Peyer's patch (tissue), 4 donors: ENCODE measurements at places on chromosomes 1 and 21. TPM values are rescaled to one million over a fixed set of nuclear protein-coding genes. Genes with fewer than 3 reads are reported as not detected.
A peak's percentile ranks its signal among the peaks of the same experiment; 100 is the strongest.

GRCh38 chr1:2979191-2980072 lies 41.8 kb upstream of the ACTRT2 start:
- DNase-seq = peak; percentile 36
- no peak overlapping the region for H3K4me3 ChIP-seq
- no peaks in the 10 kb centered on the region for H3K36me3 ChIP-seq
- no peak overlapping the region for H3K27ac ChIP-seq

- H3K27me3 ChIP-seq = no peaks in the 10 kb centered on the region
- DNase-seq = no peak
- H3K4me1 ChIP-seq = no peaks in the 10 kb centered on the region
- no peak overlapping the region for H3K4me3 ChIP-seq
- H3K36me3 ChIP-seq = no peaks in the 10 kb centered on the region
These were observed 356.9 kb upstream of the RUNX1 start for GRCh38 chr21:35405981-35406380.

Gene ORC1
- total RNA-seq = 4.0 TPM

Gene MSTO1
- total RNA-seq = 6.8 TPM

GRCh38 chr1:22388671-22389450 lies 62.8 kb upstream of the ZBTB40 start:
- no peak overlapping the region for H3K27ac ChIP-seq
- DNase-seq = no peak
- no peaks in the 10 kb centered on the region for H3K36me3 ChIP-seq
- H3K4me3 ChIP-seq = no peak overlapping the region
- no peaks in the 10 kb centered on the region for H3K4me1 ChIP-seq
